EL (cell line): ENCODE measurements at places on chromosomes 5 and 9.

DNA sequence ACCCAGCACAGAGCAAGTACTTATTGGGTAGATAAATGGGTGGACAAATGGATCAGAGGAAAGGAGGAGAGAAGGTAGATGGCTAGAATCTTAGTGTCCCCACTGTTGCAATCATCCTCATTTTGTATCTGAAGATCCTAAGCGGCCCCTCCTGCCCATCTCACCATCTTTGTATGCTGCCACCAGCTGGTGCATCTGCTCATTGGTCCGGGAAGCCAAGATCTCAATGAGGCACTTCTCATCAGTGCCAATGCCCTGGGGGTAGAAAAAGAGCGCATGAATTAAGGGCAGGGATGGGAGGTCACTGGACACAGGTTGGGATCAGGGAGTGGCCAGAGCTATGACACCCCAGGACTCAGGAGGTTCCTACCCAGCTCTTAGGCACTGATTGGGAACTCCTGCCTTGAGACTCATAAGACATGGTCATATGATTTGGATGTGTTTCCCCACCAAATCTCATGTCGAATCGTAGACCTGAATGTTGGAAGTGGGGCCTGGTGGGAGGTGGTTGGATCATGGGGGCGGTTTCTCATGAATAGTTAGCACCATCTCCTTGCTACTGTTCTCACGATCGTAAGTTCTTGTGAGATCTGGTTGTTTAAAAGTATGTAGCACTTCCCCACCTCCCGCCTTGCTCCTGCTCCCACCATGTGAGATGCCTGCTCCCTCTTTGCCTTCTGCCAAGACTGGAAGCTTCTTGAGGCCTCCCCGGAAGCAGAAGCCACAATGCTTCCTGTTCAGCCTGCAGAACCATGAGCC is 20.3 kb downstream of the ANXA6 start:
- no peak for DNase-seq

DNA sequence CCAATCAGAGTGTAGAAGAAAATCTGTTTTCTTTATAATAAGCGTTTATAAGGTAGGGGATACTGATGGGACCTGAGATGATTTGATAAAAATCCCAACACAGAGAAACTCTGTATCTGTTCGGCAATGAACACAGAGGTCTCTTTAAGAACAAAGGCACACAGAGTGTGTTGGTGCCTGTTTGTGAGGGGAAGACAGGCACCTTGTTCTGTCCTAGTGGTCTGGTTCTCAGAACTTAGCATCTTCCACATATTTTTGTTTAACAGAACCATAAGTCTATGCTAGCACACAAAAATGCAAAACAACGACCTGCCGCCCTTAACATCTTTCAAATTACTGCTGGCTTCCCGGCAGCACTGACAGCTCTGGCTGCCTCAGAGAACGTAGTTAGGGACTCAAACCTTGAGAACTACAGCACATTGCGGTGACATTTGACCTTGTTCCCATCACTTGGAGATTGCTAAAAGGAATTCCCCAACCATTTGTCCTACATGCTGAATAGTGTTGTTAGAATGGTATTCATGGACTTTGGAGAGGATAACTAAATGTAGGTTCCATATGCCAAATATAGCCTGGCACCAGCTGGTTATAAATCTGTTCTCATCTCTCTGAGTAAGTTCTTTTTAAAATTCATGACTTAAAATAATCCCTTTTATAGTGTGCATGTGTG is 871.7 kb upstream of the TYRP1 start:
- no peak for DNase-seq

GRCh38 chr9:34587271-34587670 is 2.3 kb downstream of the CNTFR start:
- no peak for DNase-seq

GRCh38 chr5:1836176-1836890 is 35.1 kb downstream of the NDUFS6 start:
- DNase-seq: no peak

DNA sequence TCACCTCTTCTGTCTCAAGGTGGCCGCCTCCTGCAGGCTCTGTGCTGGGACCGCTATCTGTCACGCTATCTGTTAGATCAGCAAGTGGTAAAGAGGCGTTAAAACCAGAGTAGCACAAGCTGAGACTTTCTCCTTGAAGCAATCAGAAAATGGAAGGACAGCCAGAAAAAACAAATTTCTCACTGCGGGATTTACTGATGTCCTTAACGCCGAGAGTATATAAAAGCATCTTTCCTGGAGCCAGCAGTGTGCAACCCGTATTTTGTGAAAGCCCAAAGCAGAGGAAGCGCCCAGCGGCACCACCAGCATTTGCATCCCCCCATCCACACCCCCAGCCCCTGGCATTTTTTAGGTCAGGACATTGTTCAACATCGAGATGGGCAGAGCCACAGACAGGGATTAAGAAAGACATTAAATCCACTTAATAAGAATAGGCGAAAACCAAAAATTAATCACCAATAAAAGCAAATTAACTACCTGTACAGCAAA is 48.6 kb downstream of the DUSP1 start:
- no peak for DNase-seq

- no peak for DNase-seq
Measured at GRCh38 chr5:50501491-50502228, 60.6 kb upstream of the EMB start.

DNA sequence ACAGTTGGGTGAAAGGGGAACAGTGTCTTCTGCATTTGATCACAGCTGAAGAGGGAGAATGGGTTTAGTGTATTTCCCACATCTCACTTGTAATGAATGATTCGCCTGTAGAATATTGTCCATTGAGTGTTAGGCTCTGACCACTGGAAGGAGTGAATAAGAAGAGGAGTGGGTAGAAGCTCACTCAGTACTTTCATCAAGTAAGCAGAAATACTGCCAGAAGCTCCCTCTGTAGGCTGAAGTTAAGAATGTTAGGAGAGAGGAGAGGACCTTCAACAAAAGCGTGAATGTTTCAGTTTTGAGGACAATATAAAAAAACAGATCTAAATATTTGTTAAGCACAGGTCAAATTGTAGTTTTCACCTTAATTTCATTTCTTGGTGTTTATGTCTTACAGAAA is 27.5 kb downstream of the FSD1L start:
- peak; percentile 49 for DNase-seq

DNA sequence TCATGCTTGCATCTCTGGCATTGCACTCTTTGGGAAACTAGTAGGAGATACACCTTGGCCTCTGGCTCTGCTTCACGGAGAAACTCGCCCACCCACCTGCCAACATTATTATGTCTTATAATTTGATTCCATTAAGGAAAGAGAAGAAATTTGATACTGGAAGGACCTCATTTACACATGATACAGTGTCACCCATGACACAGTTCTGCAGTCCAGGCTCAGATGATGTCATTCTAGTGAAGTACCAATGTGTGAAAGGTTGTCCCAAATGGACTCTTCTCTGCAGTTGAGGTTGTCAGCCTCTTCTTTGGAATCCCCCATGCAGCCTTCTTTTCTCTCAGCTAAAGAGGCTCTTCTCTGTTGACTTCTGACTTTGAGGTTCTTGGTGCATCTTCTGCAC is 329.1 kb downstream of the NTRK2 start:
- DNase-seq: no peak

- peak; percentile 85 for DNase-seq
Measured at GRCh38 chr5:61342071-61342501, 10.0 kb downstream of the ZSWIM6 start.
